M059J (cell line): ENCODE measurements at places on chromosomes 12 and 14.

DNA sequence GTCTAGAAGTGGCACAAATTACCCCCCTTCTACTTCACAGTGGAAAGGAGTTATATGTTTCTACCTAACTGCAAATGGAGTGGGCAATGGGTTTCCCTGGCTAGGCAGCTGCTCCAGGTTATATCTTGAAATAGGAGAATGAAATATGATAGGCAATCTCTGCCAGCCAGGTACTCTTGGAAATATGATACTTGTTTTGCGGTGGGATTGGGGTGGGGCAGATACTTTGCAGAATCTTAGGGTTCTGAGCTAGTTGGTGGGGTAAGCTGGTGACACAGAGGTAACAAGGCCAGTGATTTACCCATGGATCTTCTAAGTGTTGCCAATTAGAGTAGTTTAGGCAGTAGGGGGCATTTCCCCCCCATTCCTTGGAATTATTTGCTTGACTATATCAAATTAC, 140.1 kb downstream of the ATP23 start:
- no peak for DNase-seq

- no peak for DNase-seq
These were observed 20.7 kb downstream of the PRPF40B start for GRCh38 chr12:49643961-49644619.

- DNase-seq: no peak
These were observed 9.4 kb downstream of the PLEKHA5 start for GRCh38 chr12:19138956-19139355.

DNA sequence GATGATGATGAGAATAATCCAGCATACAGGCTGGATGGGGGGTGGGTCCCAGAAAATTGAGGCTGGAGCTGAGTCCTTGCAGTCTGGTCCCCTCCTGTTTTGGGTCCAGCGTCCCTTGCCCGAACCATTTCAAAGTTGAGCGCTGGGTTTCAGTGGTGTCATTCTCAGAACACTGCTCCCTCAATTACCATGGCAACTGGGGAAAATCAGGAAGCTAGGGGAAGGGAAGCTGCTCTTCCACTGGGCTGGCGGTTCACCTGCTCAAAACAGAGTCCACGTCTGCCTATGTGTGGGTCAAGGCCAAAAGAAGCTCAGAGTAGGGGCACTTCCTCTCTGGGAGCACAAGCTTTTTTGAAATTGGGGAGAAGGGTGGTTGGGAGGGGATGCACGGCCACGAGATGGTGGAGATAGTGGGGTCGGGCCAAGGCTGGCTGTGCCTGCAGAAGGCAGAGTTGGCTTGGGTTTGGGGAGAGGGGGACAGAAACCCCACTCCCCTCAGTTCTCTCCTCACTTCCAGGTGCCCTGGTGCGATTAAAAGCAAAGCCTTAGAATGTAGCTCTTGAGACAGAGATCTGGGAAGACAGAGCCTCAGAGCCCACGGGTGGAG, 1.7 kb upstream of the NOS1 start:
- no peak for DNase-seq

GRCh38 chr14:93002049-93002448, 79.1 kb downstream of the CHGA start:
- no peak for DNase-seq

DNA sequence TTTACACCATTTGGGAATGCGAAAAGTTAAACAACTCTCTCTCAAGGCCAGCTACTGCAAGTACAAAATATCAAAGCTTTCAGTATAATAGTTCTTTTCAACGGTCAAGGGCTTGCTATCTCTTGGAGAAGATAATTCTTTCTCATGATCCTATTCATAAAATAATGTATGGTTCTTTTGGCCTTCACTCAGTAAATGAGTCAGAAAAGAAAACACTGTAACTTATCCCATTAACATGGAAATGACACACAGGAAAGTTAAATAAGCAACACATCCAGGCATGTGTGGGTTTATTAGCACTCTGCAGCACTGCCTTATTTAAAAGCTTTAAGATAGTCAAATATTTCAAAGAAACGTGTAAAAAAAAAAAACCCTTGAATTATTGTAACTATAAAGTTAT, 36.9 kb downstream of the ZFC3H1 start:
- no peak for DNase-seq

- no peak for DNase-seq
These were observed 63.7 kb upstream of the DNM1L start for GRCh38 chr12:32615441-32615840.

GRCh38 chr14:75757644-75758402, 96.8 kb downstream of the TTLL5 start:
- DNase-seq: no peak

DNA sequence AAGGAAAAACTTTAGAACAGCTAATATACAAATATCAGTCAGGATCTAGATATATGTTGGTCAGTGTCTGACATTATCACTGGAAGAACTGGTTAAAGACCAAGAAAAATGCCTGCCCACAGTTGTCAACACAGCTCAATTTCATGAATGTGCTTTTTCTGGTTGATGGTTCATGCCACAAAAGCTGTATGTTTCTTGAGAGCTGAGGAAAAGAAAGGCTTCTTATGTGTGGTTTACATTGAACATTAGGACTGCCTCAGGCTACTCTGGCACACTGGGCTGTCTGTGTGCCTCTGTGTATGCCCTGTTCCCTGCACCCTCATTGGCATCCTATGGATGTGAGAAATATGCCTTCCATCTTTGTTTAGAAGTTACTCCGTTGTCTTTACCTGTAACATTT, 218.8 kb upstream of the RGS6 start:
- no peak for DNase-seq

DNA sequence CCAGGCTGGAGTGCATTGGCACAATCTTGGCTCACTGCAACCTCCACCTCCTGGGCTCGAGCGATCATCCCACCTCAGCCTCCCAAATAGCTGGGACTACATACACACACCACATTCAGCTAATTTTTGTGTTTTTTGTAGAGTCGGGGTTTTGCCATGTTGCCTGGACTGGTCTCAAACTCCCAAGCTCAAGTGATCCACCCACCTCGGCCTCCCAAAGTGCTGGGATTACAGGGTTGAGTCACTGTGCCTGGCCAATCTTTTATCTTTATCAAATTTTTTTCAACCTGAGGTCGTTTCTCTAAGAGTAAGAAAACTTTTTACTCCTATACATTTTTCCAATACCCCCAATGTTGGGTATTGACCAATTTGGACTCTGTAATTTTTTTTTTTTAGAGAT, 40.0 kb upstream of the NAP1L1 start:
- peak; percentile 54 for DNase-seq
